Left renal cortex interstitium (tissue), 4 donors: ENCODE measurements at places on chromosomes 13 and 19. TPM values are rescaled to one million over a fixed set of nuclear protein-coding genes. Genes with fewer than 3 reads are reported as not detected.

DNA sequence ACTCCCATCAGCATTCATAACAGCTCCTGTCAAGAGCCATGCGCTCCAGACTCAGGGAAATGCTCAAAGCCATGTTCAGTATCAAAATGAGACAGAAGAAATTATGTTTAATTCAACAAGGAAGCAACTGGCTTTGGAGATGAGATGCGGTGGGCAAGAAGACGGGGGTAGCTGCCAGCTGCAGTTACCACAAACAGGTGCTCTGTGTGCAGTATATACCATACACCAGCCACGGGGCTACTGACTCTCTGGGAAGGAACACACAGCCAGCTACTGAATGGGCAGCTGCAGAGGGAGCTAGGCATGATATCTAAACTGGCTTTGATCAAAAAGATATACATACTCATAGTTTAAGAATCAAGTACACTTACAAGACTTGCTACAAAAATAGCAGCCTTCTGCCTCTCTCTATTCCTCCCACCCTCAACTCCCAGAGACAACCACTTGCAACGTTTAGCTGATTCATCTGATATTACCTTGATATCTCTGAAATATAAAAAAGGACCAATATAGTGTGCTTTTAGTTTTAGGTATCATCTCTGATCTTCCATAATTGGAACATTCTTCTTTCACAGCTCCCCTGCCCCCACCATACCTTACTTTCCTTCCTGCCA, 593.0 kb downstream of the UQCRFS1 start:
- DNase-seq, result no peak

The SYCN gene
- not detected for polyA plus RNA-seq

The OSCAR gene
- polyA plus RNA-seq, result 0.35 TPM

The ARHGEF1 gene
- 63.4 TPM for polyA plus RNA-seq

The LAIR2 gene
- polyA plus RNA-seq, result not detected

GRCh38 chr19:34666958-34667265, 10.0 kb downstream of the SCGB2B2 start:
- no peak for DNase-seq

The ZNF836 gene
- polyA plus RNA-seq, result 23.9 TPM

The PLPP2 gene
- 2.1 TPM for polyA plus RNA-seq

The ZNF793 gene
- polyA plus RNA-seq, result 36.6 TPM

The GNA15 gene
- 1.3 TPM for polyA plus RNA-seq

The FUT1 gene
- 3.8 TPM for polyA plus RNA-seq

DNA sequence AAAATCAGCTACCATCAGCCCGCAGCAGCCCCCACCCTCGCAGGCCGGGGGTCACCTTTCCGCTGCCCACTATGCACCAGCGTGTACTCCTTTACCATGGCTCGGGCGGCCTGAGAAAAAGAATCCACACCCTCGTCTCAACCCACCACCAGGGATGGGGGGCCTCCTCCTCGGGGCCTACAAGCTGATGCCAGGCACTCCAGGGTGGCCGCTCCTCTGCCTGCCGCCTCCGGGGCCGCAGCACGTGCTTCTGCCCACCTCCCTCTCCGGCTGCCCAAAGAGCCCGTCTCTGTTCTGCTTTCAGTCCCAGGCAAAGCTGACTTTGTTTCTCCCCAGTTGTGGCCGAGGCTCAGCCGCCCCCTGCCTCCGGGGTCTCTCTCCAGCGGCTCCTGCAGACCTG, 11.1 kb upstream of the MEX3D start:
- no peak for DNase-seq

The UQCR11 gene
- polyA plus RNA-seq, result 116 TPM

DNA sequence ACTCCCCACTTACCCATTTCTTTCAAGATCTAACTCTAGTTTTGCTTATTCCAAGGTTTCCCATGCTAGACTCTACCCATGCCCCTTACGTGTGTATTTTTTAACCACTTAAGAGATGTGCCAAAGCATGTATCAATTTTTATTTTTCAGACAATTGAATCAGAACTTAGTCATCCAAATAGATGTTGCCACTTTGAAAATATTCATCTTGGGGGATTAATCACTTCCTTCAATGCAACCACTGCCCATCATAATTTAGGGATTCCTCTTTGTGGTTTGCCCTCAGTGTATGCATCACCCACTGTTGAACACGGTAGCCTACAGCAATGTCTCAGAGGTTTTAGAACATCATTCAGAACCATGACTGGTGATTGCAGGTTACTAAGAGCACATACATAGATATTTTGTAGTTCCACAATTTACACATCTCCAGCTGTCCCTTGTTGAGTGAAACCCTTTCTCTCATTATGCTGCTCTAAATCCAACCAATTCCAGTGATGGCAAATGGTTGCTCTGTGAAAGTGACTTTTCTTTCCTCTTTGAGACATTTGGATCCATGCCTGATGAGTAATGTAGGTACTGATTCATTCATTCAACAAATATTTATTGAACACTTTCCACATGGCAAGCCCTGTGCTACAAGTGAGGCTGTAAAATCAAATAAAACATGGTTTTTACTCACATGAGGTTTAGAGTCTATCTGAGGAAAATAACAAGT, 60.6 kb upstream of the SERP2 start:
- DNase-seq, result no peak

The CEACAM4 gene
- 0.11 TPM for polyA plus RNA-seq

GRCh38 chr13:51006067-51006845, 96.7 kb downstream of the RNASEH2B start:
- no peak for DNase-seq

GRCh38 chr19:18044825-18045304, 36.9 kb downstream of the ARRDC2 start:
- DNase-seq, result no peak

DNA sequence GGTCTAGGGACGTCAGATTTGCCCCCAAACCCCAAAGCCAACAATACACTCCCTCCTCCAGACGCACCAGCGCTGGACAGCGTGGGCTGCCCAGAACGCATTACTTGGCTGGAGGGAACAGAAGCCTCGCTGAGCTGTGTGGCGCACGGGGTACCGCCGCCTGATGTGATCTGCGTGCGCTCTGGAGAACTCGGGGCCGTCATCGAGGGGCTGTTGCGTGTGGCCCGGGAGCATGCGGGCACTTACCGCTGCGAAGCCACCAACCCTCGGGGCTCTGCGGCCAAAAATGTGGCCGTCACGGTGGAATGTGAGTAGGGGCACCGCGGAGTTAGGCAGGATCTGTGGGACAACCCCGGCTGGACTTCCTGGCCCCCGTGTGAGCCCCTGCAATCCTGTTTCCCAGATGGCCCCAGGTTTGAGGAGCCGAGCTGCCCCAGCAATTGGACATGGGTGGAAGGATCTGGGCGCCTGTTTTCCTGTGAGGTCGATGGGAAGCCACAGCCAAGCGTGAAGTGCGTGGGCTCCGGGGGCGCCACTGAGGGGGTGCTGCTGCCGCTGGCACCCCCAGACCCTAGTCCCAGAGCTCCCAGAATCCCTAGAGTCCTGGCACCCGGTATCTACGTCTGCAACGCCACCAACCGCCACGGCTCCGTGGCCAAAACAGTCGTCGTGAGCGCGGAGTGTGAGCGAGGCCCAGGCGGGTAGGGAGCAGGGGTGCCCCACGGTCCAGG, 4.0 kb downstream of the ICAM5 start:
- no peak for DNase-seq

The POU2F2 gene
- 0.90 TPM for polyA plus RNA-seq

The CYP4F22 gene
- 0.27 TPM for polyA plus RNA-seq

The ACP5 gene
- polyA plus RNA-seq, result 12.8 TPM

DNA sequence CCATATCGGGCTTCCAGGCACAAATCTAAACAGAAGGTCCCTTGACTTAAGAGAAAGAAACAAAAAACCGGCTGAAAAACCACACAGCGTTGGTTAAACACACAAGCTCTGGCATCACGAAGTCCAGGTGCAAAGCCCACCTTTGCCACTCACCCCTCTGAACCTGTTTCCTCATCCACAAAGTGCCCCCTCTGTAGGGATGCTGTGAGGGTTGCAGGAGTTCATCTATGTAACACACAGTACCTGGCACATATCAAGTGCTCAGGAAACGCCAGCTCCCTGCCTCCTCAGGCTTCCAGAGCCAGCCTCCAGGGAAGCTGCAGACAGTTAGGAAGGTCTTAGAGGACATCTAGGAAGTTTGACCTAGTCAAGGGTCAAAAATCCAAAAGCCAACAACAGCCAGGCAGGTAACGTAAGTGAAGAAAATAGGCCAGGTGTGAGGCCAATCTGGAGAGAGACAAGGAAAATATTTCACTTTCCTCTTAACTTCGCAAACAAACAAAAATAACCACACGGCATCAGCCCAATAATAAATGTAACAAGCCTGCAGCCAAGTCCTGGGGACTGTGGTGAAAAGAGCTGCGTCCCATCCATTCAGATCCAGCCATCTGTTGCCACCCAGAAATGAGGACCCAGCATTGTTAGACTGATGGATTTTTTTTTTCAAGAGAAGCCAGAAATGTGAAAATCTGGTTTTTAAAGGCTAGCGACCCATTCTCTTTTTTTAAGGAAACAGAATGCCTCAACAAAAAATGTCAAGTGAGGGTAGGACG, 10.0 kb downstream of the KDELR1 start:
- no peak for DNase-seq

DNA sequence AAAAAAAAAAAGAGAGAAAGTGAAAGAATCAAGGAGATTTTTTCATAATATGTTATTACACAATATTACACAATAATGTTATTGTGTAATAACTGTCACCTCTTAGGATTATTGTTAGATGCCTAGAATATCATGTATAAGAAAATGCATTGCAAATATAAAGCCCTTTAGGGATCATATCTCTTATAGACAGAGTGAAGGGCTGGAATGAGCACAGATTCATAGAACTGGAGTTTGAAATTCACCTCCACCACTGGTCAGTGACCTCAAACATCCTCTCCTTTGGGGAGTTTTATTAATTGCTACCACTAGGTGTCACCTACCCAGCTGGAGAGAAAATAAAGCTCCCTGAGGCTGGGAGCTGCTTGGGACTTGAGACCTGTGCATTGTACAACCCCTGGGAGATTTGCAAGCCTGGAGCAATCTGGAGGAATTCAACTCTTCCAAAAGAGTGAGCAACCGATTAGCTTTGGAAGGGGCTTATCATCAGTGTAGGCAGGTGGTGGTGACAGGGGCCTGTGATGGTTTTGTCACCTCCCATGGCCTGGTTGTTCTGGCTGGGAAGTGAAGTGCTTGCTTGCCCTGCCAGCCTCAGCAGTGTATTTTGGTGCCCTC, 30.3 kb upstream of the FRY start:
- no peak for DNase-seq

The BRME1 gene
- 5.5 TPM for polyA plus RNA-seq

DNA sequence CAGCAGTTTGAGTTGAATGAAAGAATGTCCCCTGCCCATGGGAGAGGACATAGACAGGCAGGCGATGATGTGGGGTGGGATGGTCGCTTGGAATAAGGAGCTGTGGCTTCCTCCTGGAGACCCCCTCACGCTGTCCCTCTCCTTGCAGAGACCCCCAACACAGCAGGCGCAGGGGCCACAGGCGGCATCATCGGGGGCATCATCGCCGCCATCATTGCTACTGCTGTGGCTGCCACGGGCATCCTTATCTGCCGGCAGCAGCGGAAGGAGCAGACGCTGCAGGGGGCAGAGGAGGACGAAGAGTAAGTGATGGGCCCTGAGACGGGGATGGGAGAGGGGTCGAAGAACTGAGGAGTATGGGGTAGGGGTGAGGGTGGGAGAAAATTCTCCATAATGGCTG, 9.0 kb upstream of the TOMM40 start:
- DNase-seq, result no peak

GRCh38 chr13:28320884-28321574, 173.9 kb downstream of the FLT1 start:
- no peak for DNase-seq

DNA sequence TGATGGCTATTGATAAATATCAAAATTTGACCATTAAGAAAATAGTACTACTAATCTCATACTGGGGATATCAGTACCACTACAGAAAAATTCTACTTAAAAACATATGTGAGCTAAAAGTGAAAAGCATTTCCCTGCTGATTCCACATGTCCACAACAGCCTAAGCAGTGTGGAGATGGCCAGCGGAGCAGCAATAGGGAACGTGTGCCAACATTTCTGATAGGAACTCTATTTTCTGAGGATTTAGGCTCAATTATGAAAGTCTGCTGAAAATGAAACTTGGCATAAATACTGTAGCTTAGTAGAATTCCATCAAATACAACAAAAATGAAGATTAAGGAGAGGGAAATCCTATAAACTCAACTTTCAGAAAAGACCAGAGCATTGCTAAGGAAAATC, 311.6 kb downstream of the ENOX1 start:
- no peak for DNase-seq

GRCh38 chr13:47005756-47006414, 109.0 kb upstream of the HTR2A start:
- DNase-seq, result no peak

GRCh38 chr19:56350416-56351045, 35.9 kb upstream of the ZSCAN5A start:
- DNase-seq, result peak; percentile 34

GRCh38 chr13:48873587-48873986, 102.1 kb upstream of the FNDC3A start:
- no peak for DNase-seq

- DNase-seq, result no peak
These were observed 385.1 kb upstream of the HTR2A start for GRCh38 chr13:47281991-47282390.

DNA sequence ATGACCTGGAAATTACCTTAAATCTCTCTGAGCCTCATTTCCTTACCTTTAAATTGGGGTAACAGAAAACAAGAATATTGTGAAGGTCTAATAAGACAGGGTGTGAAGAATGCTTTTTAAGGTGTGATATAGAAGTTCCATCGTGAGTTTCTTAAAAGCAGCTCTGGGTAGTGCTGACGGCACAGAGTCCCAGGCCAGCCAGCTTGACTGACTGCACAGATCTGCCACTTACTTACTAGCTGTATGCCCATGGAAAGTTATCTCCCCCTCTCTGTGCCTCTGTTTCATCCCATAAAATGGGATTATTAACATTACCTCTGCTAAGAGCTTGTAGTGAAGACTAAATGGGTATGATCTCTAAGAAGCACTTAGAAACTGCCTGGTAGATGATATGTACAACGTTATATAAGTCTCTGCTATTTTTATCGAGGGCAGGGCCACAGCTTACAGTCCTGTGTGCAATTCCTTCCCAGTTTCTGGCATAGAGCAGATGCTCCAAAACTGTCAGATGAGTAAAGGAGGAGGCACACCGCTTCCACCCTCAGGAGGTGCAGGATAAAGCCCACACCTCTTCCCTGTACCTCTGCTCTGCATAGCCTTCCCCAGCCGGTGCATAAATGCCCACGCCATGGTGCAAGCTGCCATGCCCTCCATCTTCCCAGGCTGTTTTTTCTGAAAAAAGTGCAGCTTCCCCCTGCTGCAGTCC, 99.6 kb downstream of the MBNL2 start:
- no peak for DNase-seq

- no peak for DNase-seq
These were observed 110.3 kb upstream of the ABCC4 start for GRCh38 chr13:95411428-95412040.

DNA sequence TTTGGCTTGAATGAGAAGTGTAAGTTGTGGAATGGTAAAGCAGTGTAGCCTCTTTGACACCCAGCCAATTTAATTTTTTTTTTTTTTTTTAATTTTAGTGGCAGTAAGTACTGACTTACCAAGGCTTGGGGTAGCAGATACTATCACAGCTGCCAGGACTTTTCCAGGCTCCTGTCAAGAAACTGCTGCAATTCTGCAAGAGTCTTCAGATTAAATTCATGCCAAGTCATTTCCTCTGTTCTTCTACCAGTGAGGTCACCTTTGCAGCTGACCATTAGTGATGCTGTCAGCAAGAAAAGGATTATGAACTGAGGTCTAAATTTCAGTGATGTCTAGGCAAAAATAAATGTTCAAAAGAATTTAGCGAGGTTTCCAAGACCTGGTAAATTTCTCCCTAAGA, 91.2 kb downstream of the GGACT start:
- DNase-seq, result no peak

The APOC4 gene
- polyA plus RNA-seq, result not detected
